ENCODE measurements at places on chromosomes 11 and 22. TPM values are rescaled to one million over a fixed set of nuclear protein-coding genes. Genes with fewer than 3 reads are reported as not detected.

The OSM gene
- total RNA-seq, result not detected

The C11orf42 gene
- not detected for total RNA-seq

The CASP1 gene
- 29.3 TPM for total RNA-seq

The FDXACB1 gene
- 1.3 TPM for total RNA-seq

The MRGPRX3 gene
- total RNA-seq, result not detected

The TMEM191B gene
- 0.65 TPM for total RNA-seq

The RFPL1 gene
- total RNA-seq, result not detected

The LMO2 gene
- 0.14 TPM for total RNA-seq

The OR5AK2 gene
- not detected for total RNA-seq

The EXPH5 gene
- 0.09 TPM for total RNA-seq

The SERPING1 gene
- total RNA-seq, result 10.8 TPM

The ABTB2 gene
- 3.1 TPM for total RNA-seq

The GAL gene
- not detected for total RNA-seq

The APOL1 gene
- total RNA-seq, result 44.3 TPM

The RBM4 gene
- 119 TPM for total RNA-seq

The RBFOX2 gene
- 164 TPM for total RNA-seq

The CEP126 gene
- total RNA-seq, result 1.1 TPM

The SBF2 gene
- 41.8 TPM for total RNA-seq

The MN1 gene
- total RNA-seq, result 0.85 TPM

The LIPT2 gene
- total RNA-seq, result 3.3 TPM

The GPHA2 gene
- not detected for total RNA-seq

The MFRP gene
- total RNA-seq, result not detected

The MPPED1 gene
- total RNA-seq, result not detected

The PATE2 gene
- not detected for total RNA-seq

The PCNX3 gene
- 8.4 TPM for total RNA-seq

The SAA4 gene
- total RNA-seq, result not detected

The GAL3ST3 gene
- 0.14 TPM for total RNA-seq

The POTEH gene
- total RNA-seq, result not detected

The CDC42EP2 gene
- 15.0 TPM for total RNA-seq

The RIMBP3C gene
- 0.14 TPM for total RNA-seq

The LMF2 gene
- 28.4 TPM for total RNA-seq

All from smooth muscle cell of bladder (primary cell).